Choroid plexus epithelial cell (primary cell): ENCODE measurements at places on chromosomes 2 and 18.
A peak's percentile ranks its signal among the peaks of the same experiment; 100 is the strongest.

- DNase-seq, result peak; percentile 62
Observed at GRCh38 chr18:13500869-13501542, 225.4 kb downstream of the FAM210A start.

- peak; percentile 44 for DNase-seq
Observed at GRCh38 chr18:21831413-21831831, 90.8 kb downstream of the MIB1 start.

- peak; percentile 2 for DNase-seq
Observed at GRCh38 chr2:144834363-144834762, 314.4 kb upstream of the ZEB2 start.

DNA sequence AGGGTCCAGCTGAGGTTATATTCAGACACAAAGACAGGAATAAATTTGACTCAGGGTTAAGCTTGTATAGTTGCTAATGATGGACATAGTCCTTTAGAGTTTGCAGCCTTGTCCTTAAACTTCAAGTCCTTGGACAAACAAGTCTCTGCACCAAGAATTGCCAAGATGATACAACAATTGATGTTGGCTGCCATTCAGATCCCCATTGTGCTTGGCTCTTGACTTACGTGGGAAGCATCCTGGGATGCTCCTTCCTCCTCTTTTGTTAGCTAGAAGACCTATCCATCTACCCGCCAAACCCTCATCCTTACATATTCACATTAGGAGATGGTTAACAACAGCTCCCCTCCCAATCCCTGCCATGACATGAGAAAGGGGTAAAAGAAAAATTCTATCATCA is 115.6 kb downstream of the RDH14 start:
- no peak for DNase-seq

GRCh38 chr2:69310111-69311023 is 76.7 kb downstream of the GFPT1 start:
- DNase-seq, result no peak

- no peak for DNase-seq
Observed at GRCh38 chr2:85235281-85235680, 92.5 kb downstream of the TGOLN2 start.

GRCh38 chr2:211114826-211115455 is 558.5 kb downstream of the CPS1 start:
- DNase-seq, result peak; percentile 23

- no peak for DNase-seq
Observed at GRCh38 chr2:207960090-207960489, 65.2 kb downstream of the PLEKHM3 start.

DNA sequence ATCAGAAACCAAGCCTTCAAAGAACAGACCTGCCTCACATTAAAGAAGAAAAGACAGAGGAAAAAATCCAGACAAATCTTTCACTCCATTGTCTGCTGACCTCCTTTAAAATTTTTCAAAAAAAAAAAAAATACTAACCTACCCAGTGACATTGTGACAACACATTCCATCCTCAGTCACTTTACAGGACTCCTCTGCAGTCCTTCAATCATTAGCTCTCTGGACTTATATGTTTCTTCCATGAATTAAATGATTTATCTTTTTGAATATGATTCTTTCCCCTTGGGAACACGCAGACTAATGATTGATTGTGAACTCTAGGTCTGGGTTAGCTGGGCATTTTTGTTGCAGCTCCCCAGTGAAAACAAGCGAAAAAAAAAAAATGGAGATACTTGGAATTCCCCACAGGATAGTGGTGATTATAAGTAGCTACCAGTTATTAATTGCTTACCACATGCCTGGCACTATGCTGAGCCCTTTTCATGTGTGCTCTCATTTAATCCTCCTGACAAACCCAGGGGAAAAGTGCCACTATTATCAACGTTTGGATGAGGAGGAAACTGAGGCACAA is 261.3 kb upstream of the NCKAP5 start:
- DNase-seq, result no peak

DNA sequence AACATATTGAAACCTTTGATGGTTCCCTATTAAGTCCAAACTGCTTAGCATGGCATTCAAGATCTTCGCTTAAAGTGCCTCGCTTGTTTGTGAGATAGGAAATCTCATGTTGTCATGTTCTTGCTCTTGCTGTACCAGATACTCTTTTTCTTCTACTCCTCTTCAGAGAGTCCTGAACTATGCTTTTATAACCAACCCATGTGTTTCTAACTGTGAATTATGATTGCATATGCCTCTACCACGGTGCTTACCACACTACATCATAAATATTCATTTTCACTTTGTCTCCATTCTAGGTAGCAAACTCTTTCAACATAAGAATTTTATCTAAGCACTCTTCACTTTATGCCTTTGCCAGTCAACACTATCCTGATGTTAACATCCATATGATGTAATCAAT is 23.6 kb downstream of the STAT4 start:
- DNase-seq, result no peak

DNA sequence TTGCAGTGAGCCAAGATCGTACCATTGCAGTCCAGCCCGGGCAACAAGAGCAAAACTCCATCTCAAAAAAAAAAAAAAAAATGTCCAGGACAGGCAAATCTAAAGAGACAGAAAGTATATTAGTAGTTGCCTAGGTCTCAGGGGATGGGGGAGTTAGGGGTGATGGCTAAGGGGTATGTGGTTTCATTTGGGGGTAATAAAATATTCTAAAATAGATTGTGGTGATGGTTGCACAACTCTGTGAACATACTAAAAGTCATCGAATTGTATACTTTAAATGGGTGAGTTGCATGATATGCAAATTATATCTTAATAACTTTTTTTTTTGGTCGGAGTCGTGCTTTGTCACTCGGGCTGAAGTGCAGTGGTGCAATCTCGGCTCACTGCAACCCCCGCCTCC is 34.2 kb upstream of the ACTR2 start:
- DNase-seq, result no peak

GRCh38 chr18:5626130-5626880 is 82.5 kb upstream of the EPB41L3 start:
- DNase-seq, result peak; percentile 10

DNA sequence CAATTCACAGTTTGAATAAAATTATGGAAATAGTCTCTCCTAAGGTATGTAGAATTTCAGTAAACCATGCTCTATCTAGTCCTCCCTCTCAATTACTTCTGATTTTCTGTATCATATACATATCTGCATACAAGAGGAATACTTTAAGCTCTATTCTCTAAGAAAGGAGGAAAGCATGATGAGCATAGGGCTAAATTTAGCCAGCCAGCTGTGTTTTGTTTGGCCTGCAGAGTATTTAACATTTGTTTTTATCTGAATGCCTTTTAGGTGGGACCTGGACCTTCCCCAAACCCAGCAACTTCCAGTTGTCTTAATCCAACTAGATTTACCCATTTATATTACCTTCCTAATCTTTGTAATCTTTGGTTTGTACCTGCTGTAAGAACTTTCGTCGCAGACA is 42.2 kb upstream of the FAM117B start:
- peak; percentile 26 for DNase-seq

DNA sequence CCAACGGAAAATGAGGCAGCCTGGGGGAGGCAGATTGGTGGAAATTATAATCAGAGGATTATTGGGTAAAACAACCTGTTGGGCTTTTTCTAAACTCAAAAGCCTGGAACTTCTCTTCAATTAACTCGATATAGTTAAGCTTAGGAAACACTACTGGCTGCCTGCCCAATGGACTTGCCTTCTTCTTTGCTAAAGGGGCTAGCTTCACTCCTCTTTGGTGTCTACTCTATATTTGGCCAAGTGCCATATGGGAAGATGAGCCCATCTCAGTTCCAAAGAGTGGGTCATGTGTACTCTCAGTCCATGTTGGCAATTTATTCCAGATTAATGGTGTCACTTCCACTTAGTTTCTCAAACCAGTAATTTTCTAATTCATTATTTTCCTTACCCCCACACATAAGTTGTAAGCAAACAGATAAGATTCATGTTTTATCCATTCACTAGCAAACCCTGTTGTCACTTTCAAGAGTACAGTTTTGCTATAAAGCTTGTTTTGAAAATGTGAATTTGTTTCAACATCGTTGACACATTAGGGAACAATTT is 34.3 kb downstream of the DARS1 start:
- DNase-seq, result peak; percentile 8

DNA sequence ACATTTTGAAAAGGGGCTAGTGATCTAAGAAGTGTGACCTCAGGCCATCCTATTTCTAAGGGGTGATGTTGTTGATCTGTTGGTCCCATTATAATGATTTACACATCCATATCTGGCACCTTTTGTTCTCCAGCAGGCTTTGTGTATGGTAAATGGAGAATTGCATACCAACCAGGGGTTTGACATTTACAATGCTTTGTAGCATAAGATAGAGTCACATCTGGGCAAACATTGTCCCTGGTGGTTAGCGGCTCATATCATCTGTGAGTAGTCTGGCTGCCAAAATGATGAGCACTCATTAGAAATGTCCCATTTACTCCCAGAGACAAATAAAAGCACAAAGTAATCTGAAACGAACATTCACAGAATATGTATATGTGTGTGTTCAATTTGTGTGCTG is 1775.5 kb upstream of the CELF4 start:
- DNase-seq, result no peak

GRCh38 chr2:165161510-165161909 is 42.3 kb downstream of the SCN3A start:
- DNase-seq, result peak; percentile 4

GRCh38 chr2:190320696-190321095 is 1.1 kb upstream of the HIBCH start:
- no peak for DNase-seq

- DNase-seq, result peak; percentile 55
Observed at GRCh38 chr2:160651416-160652200, 158.0 kb upstream of the RBMS1 start.

DNA sequence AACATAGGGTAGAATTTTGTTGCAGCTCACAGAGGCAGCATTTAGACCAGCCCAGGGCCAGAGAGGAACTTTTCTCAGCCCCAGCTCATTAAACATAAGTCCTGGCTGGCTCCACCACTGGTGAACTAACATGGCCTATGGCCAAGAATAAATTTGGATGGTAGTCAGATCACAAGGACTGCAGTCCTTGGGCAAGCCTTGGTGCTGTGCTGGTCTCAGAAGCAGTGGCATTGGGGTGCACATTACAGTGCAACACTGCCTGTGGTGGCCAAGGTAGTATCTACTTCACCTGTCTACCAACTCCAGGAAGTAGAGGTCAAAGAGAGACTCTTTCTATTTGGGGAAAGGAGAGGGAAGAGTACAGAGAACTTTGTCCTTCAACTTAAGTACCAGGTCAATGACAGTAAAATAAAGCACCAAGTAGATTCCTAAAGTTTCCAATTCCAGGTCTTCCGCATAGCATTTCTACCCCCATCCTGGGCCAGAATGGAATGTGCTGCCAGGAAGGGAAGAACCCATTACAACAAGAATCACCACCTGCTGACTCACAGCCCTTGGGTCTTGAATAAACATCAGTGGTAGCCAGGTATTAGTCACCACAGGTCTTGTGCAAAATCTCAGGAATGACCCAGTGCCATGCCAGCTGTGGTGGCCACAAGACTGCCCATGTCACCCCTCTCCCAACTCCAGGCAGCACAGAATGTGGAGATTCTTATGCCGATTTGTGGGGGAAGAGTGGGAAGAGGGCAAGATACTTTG is 155.4 kb upstream of the FSIP2 start:
- peak; percentile 9 for DNase-seq

DNA sequence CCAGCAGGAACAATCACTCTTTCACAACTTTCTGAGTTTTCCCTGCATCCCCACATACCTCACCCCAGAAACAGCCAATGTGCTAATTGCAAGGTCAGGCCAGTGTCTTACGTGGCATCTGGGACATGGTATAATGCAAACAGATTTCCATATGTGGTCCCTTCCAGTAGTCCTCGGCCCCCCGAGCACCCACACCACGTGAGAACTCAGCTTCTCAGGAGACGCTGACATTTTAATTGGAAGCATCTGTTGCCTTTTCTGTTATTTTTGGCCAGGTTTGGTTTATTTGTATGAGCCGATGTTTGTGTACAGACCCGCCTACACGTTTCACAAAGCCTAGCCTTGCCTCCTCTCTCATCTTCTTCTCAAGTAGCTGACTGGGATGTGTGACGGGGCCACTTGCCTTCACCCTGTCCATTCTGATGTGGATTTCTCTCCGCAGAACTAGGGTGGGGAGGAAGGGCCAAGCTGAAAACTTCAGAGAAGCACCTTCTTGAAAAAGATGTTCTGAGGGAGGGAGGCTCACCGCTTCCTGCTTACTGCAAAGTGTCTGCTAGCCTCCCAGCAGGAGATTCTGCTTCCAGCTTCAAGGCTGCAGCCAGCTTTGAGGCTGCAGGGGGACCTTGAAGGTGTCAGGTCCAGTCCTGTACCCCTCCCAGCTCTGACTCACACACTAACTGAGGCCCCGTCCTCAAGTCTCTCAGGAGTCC is 109.6 kb upstream of the SLC14A2 start:
- peak; percentile 62 for DNase-seq

GRCh38 chr2:43749583-43749982 is 24.3 kb upstream of the DYNC2LI1 start:
- no peak for DNase-seq

DNA sequence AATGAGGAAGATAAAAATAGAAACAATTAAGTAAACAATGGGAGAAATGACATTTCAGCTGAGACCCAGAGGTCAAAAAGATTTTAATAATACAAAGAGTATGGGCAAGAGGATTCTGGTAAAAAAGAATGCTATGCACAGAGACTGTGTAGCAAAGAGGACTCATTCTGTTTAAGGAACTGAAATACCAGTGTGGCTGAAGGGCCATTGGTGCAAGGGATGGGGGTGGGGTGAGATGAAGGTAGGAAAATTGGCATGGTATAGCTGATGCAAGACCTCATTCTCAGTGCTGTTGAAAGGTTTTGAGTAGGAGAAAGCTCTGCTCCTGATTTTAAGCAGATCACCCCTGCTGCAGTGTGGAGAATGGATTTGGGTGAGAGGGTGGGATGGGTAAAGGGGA is 10.8 kb downstream of the GALNT1 start:
- DNase-seq, result no peak

DNA sequence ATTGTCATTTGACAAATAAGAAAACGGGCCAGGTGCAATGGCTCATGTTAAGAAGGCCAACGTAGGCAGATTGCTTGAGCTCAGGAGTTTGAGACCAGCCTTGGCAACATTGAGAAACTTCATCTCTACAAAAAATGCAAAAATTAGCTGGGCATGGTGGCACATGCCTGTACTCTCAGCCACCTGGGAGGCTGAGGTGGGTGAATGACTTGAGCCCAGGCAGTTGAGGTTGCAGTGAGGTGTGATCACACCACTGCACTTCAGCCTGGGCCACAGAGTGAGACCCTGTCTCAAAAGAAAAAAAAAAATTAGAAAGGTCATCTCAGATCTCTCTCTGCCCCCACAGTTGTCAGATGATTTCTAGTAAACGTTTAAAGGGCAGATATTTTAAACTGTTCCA is 4.4 kb downstream of the SESTD1 start:
- no peak for DNase-seq

DNA sequence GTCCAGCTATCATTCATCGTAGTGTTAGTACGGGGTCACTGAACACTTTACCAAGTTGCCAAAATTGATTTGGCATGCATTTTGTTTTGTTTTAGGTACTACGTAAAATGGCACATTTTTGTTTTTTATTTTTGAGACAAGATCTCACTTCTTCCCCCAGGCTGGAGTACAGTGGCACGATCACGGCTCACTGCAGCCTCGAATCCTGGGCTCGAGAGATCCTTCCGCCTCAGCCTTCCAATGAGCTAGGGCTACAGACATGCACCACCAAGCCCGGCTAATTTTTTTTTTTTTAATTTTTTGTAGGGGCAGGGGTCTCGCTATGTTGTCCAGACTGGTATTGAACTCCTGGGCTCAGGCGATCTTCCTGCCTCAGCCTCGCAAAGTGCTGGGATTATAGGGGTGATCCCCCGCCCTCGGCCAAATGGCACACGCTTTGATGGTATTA is 786 bp downstream of the TAF1B start:
- peak; percentile 43 for DNase-seq
